ENCODE measurements at places on chromosomes 11 and 22.

GRCh38 chr11:8665222-8665621 lies 17.2 kb downstream of the TRIM66 start:
- DNase-seq: no peak

DNA sequence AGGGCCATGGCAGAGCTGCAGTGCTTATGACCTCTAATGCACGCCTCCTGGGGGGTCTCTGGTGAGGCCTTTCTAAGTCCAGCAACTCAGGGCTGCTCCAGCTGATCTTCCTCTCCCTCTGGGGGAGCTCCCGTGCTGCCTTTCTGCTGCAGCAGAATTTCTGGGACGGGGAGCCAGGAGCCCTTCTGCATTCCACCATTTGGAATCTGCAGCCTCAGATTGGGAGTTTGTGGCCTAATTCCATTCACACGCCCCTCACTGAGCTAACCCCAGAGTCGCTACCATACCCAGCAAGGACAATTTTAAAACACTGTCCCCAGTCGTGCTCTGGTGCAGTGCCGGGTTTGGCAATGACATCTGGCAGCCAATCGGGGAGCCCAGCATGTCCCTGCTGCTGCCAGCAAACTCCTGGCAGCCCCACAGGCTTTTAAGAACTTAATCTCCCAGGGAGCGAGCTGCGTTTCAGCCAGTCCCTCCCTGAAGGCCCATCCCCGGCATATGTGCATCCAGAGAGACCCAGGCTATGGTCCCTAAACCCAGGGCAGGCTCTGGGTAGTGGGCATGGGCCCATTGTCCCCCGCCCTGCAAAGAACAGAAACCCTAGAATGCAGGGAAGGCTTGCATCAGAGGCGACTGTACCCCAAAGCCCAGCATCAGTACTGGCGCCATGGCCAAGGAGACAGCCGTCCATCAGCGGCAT lies 4.7 kb downstream of the SHANK2 start:
- DNase-seq: no peak

- no peak for DNase-seq
Measured at GRCh38 chr22:36136475-36136874, 24.1 kb downstream of the APOL3 start.

DNA sequence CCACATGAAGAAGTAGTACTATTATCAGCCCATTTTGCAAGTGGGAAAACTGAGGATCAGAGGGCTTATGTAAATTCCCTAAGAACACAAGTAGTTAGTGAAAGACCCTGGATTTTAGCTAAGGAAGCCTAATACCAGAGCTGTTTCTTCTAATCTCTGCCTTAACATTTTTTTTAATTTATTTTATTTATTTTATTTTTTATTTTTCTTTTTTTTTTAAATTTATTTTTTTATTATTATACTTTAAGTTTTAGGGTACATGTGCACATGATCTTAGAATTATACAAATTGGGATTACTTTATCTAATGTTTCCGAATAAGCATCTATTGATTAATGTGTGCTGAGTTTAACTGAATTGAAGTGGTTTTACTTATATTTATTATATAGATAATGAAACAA lies 1015.3 kb downstream of the LRRC4C start:
- DNase-seq: no peak

- no peak for DNase-seq
Measured at GRCh38 chr11:109762546-109762945, 330.6 kb upstream of the ZC3H12C start.

GRCh38 chr22:40436505-40437431 lies 66.4 kb downstream of the SGSM3 start:
- DNase-seq: no peak

- DNase-seq: no peak
Measured at GRCh38 chr11:57544566-57544965, 7.2 kb downstream of the SMTNL1 start.

DNA sequence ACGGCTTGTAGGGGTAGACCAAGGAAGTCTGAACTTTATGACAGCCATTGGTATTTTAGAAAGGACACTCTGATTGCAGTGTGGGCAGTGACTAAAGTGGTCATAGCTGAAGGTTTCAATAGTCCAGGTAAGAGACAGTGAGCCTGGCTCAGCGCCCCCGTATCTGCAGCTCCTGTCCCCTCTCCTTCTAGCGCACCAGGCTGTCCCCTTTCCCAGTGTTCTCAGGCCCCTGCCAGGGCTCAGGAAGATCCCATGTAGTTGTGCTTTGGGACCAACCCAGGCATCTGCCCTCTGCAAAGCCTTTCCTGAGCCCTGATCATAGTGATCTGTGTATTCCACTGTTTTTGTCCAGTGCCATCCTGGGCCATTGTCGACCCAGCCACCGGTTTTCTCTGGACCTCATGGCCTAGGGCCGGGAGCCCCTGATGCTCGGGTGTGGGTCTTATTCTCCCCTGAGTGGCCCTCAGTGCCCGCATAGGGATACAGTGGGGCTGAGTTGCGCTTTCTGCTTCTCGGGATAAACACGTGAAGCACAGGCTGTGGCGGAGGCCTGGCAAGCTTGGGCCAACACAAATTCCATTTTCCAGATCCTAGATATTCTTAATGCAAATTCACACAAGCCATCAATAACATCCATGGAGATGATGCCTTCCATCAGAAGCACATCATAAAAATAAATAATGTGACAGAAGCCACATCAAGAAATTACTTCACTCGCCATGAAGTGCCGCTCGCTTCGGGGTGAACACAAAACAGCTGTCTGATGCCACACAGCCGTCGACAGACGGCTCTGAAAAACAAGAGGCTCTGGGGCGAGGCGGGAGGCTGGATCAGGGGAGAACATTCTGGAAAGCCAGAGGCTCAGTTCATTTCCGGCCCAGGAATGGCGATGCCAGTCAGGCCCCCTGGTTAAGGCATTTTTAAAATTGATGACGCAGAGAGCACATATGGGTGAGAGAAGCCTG lies 805.0 kb downstream of the TBC1D22A start:
- no peak for DNase-seq

- no peak for DNase-seq
Measured at GRCh38 chr22:47053013-47053725, 290.7 kb downstream of the TBC1D22A start.

DNA sequence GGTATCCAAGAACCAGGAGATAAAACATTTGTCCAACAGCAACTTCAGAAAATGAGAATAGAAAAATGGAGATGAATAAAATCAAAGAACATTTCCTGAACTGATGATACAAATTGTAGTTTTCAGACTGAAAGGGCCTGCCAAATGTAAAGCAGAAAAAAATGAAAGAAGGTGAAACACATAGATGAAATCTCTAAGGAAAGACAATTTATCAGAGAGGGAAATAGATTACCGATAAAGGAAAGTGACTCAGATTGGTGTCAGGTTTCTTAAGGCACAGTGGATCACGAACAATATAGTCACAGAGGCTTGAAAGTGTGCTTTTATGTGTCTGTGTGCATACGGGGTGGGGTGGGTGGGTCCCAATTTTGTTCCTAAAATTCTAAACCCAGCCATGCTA lies 4.1 kb upstream of the STT3A start:
- no peak for DNase-seq

DNA sequence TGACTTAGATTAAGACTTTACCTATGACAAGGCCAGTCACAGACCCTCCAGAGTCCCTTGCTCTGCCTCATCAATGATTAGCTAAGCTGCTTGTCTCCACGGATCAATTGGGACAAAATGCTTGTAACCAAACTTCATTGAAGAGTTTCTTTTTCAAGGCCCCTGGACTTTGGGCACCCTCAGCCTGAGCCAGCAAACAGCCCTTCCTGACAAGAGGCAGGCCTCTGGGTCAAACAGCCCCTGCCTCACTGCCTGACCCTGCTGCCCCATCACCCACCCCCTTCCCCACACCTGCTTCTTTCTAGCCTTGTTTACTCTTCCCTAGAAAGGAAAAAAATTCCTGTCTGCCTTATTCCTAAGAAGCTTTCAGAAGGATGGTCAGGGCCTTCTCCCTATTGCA lies 26.3 kb upstream of the CDON start:
- DNase-seq: no peak

DNA sequence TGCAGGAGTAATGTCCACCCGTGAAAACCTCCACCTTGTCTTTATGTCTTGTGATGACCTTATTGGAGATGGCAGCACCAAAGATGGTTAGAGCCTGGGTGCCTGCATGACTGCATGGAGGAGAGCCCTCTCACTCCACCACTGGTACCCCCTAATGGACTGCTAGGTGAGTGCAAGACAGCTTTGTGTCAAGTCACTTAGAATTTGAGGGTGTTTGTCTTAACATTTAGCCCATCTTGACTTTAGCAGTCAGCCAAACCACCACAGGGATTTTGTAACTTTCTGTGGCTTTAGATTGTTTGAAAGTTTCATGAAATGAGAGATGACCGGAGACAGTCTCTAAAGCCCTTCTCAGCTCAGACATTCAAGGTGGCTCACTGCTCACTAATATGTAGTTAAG lies 232.9 kb upstream of the NCAM1 start:
- DNase-seq: no peak

DNA sequence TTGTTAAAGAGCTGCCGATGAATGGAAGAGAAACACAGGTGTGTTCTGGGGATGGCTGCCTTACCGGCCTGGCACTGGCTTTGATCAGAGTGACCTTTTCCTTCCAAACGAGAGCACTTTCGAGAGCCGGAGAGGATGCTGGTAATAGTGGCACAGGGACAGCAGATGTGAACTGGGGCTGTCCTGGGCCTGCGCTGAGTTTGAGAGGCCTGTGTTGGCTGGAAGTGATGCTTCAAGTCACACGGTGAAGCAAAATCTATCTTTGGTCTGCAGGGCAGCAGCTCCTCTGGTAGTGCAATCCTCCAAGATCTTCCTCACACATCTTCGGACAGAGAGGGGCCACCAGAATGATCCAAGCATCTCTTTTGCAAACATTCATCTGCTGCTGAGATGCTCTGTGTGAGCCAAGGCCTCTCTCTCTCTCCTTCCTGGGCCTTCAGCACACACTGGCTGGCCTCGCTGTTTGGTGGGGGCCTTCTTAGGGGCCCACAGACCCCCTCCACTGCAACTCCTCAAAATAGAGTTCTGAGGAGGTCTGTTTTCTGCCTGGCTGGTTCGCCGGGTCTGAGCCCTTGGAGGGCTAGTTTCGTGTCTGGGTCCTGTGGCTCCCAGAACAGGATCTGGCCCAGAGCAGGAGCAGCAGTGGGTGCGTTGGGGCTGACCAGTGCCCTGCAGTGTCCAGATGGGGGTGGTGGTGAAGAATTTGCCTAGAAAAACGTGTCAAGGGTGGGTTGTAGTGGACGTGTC lies 6.4 kb downstream of the MPPED1 start:
- no peak for DNase-seq

GRCh38 chr22:27463121-27463660 lies 338.4 kb downstream of the MN1 start:
- no peak for DNase-seq

- DNase-seq: peak; percentile 31
Measured at GRCh38 chr22:35330258-35330861, 30.7 kb downstream of the TOM1 start.

GRCh38 chr11:1126935-1127663 lies 30.7 kb upstream of the MUC5AC start:
- no peak for DNase-seq

DNA sequence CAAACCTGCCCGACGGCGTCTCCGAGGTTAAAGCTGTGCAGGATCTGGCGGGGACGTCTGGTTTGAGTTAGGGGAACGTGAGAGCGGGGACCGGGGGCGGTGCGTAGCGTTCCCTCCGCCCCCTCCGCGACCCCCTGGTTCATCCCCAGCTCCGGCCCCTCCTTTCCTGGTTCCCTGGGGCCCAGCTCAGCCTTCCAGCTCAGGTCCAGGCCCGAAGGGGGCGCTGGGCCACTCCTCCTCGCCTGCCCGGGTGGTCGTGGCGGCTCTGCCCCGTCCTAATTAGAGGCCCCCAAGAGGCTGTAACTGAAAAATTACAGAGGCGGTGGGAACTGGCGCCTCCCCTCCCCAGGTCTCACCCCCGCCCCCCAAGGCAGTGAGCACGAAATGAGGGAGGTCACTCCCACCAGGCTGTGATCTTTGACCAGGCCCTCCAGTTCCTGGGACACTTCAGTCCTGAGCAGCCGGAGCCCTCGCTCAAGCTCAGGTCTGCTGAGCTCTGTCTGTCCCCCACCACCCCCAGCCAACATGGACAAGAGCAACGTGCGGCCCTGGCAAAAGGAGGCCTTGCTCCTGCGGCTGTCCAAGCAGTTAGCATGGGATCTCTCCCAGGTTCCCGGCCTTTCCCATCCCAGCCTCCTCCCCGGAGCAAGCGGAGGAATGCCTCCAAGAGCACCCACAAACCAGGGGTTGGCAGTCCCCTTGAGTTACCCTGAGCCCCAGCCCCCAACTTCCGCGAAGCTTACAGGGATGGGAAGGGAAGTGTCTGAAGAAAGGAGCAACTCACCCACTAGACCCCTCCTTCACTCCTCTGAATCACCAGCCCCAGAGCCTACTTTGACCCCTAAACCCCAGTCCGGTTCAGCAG lies 3.3 kb downstream of the CD248 start:
- DNase-seq: no peak

- DNase-seq: no peak
Measured at GRCh38 chr11:86977441-86978050, 22.4 kb upstream of the FZD4 start.

- no peak for DNase-seq
Measured at GRCh38 chr22:44823806-44824205, 71.4 kb downstream of the ARHGAP8 start.

GRCh38 chr22:38290347-38290746 lies 17.5 kb upstream of the TMEM184B start:
- no peak for DNase-seq

DNA sequence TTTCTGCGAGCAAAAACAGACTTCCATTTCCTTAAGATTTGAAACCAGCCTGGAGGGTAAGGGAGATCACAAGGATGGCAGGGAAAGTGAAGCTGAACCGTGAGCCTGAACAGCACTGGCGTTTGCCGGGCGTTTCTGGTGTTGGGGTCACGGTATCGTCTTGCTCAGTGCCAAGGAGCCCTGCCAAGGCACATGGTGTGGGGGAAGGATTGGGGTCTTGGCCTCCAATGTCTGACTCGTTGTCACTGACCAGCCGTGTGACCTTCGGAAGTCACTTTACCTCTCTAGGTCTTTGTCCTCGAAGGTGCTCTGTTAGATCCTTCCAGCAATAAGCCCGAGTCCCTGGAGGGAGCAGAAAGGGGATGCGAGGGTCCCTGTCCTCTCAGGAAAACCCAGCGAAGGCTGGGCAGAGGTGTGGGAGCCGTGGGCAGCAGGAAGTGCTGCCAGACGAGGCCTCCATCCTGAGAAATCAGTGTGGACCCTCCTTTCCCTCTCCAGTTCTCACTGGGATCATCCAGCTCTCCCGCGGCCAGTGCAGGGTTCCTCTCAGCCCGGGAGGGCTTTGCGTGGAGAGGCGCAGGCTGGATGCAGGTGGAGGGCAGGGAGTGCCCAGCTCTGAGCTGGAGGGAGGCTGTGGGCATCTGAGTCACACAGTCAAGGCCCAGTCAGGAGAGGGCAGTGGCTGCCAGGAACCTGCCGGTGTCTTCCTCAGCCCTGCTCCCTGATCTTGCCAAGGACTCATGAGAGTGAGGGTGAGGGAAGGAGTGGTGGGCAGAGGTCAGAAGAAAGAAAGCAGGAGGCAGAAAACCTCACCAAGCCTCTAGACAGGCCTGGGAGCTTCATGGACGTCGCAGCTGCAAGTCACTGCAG lies 18.9 kb downstream of the TOM1 start:
- DNase-seq: no peak

GRCh38 chr11:100383357-100383865 lies 303.7 kb upstream of the ARHGAP42 start:
- DNase-seq: no peak

GRCh38 chr22:20566420-20567260 lies 59.2 kb downstream of the MED15 start:
- peak; percentile 36 for DNase-seq

GRCh38 chr11:10605941-10606381 lies 37.5 kb upstream of the LYVE1 start:
- DNase-seq: no peak

- DNase-seq: peak; percentile 4
Measured at GRCh38 chr22:29907753-29908515, 25.0 kb downstream of the MTMR3 start.

Data from stimulated activated CD4-positive, alpha-beta T cell treated with anti-CD3 and anti-CD28 coated beads, Interleukin-1b, Interleukin-23, amount 100 ng/mL, for 4 hours (primary cell).